Fibroblast of lung (primary cell): ENCODE measurements at places on chromosomes 7 and 10. TPM values are rescaled to one million over a fixed set of nuclear protein-coding genes. Genes with fewer than 3 reads are reported as not detected.

- H3K36me3 ChIP-seq = peaks cover 30% of the 10 kb centered on the region
- DNase-seq = no peak
- no peak overlapping the region for H3K27ac ChIP-seq
These were observed 37.0 kb downstream of the AGAP3 start for GRCh38 chr7:151123158-151123821.

GRCh38 chr10:89611282-89611681 is 33.8 kb downstream of the PANK1 start:
- no peaks in the 10 kb centered on the region for H3K4me1 ChIP-seq
- no peak for DNase-seq
- no peak overlapping the region for H3K4me3 ChIP-seq

GRCh38 chr7:106583706-106584690 is 77.0 kb downstream of the CCDC71L start:
- H3K4me3 ChIP-seq = no peak overlapping the region
- no peaks in the 10 kb centered on the region for H3K36me3 ChIP-seq
- no peaks in the 10 kb centered on the region for H3K27me3 ChIP-seq
- no peak overlapping the region for H3K27ac ChIP-seq

The INHBA gene
- 4.1 and 15.0 TPM in 2 replicates for total RNA-seq

The HMX2 gene
- total RNA-seq = not detected in 2 replicates
